ENCODE measurements at places on chromosomes 12 and 14. TPM values are rescaled to one million over a fixed set of nuclear protein-coding genes. Genes with fewer than 3 reads are reported as not detected.

Gene SPIC
- not detected for total RNA-seq

Gene CLEC9A
- total RNA-seq, result not detected

Gene LBHD2
- not detected for total RNA-seq

Gene DLK1
- not detected for total RNA-seq

Gene NGB
- total RNA-seq, result not detected

Gene LAG3
- total RNA-seq, result 0.26 TPM

Gene DPY19L2
- 4.4 TPM for total RNA-seq

Gene LUM
- 217 TPM for total RNA-seq

Gene RTN1
- 0.17 TPM for total RNA-seq

Gene FAM222A
- total RNA-seq, result under 0.01 TPM

Gene P2RX2
- not detected for total RNA-seq

Gene MMP17
- 10.8 TPM for total RNA-seq

Gene ZDHHC22
- not detected for total RNA-seq

Gene LRRK2
- total RNA-seq, result 10.8 TPM

Gene SDSL
- 12.4 TPM for total RNA-seq

DNA sequence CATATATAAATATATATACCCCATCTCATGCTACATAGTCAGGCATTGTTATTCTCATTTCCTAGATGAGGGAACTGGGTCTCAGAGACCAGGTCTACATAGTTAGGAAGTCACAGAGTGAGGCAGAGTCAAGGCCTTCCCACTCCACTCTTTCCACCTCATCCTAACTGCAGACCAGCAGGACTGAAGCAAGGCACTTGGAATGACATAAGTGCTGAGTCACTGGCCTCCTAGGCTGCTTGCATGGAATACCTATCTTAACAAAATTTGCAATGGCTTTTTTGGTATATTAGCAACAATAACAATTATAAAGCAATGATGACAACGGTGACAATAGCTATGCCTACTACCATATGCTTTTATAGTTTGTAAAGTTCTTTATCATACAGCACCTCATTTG, 5.4 kb upstream of the ANO4 start:
- H3K36me3 ChIP-seq, result no peaks in the 10 kb centered on the region
- H3K27me3 ChIP-seq, result no peaks in the 10 kb centered on the region
- H3K27ac ChIP-seq, result no peak overlapping the region
- no peak overlapping the region for H3K4me3 ChIP-seq
- peak; percentile 17 for DNase-seq
- H3K4me1 ChIP-seq, result no peaks in the 10 kb centered on the region

DNA sequence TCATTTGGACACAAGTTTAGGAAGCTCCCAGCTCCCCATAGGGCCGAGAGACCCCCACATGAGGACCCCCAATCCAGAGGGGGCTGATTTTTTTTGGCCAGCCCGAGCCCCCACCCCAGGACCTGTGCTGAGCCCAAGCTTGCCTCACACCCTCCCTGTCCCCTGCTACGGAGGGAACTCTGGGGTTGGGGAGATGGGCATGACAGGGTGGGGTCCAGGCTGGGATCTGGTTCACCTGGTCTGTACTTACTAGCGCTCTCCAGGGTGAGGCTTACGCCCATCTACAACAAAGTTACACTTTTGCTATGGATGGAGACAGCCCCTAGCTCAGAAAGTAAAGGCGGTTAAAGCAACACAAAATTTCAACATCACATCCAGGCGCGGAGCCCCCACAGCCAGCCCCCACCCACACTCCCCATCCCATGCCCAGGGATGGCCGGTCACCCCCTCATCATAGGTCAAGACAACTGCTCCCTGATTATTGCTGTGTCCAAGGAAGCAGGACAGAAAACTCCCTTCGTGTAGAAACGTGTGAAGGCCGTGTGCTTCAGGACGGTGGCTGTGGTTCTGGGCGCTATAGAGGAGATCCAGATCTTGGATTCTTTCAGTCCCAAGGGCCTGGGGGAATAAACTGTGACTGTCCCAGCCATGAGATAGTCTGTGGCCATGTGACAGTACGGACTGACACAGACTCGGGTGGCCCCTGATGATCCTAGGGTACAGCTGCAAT, 10.7 kb downstream of the SLC25A29 start:
- no peak for DNase-seq
- H3K27ac ChIP-seq, result no peak overlapping the region

- DNase-seq, result no peak
- peaks cover 4% of the 10 kb centered on the region for H3K4me1 ChIP-seq
- H3K4me3 ChIP-seq, result no peak overlapping the region
Observed at GRCh38 chr12:19432309-19433170, 6.8 kb upstream of the AEBP2 start.

DNA sequence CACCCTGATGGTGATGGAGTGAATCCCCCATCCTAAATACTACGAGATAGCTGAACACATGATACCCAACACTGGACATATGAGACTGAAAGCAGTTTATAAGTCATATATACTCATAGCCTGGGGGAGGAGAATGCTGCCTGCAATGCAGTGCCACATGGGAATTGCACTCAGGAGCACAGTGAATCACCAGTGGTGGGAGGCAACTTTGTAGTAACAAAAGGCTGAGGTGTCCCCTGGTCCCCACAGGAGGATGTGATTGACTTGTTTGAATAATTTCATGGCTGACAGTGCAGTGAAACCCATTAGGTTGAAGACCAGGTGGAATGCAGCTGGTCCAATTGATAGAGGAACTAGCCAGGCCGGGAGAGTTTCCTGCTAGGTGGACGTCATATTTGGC, 20.2 kb downstream of the CCDC38 start:
- no peak for DNase-seq
- H3K4me1 ChIP-seq, result no peaks in the 10 kb centered on the region
- no peaks in the 10 kb centered on the region for H3K36me3 ChIP-seq
- no peak overlapping the region for H3K27ac ChIP-seq
- H3K4me3 ChIP-seq, result no peak overlapping the region
- no peaks in the 10 kb centered on the region for H3K27me3 ChIP-seq

GRCh38 chr14:51071857-51072256, 23.0 kb downstream of the TRIM9 start:
- no peak overlapping the region for H3K4me3 ChIP-seq
- H3K27me3 ChIP-seq, result peaks cover 7% of the 10 kb centered on the region
- DNase-seq, result no peak
- H3K27ac ChIP-seq, result no peak overlapping the region
- no peaks in the 10 kb centered on the region for H3K4me1 ChIP-seq
- no peaks in the 10 kb centered on the region for H3K36me3 ChIP-seq

- H3K27me3 ChIP-seq, result no peaks in the 10 kb centered on the region
- H3K36me3 ChIP-seq, result no peaks in the 10 kb centered on the region
- peaks cover 11% of the 10 kb centered on the region for H3K4me1 ChIP-seq
- no peak overlapping the region for H3K4me3 ChIP-seq
- peak; percentile 87 for DNase-seq
- H3K27ac ChIP-seq, result no peak overlapping the region
Observed at GRCh38 chr12:6370994-6371754, 4.2 kb downstream of the SCNN1A start.

GRCh38 chr14:36505181-36505815, 14.7 kb downstream of the NKX2-1 start:
- H3K27me3 ChIP-seq, result peaks cover 59% of the 10 kb centered on the region
- H3K27ac ChIP-seq, result no peak overlapping the region
- H3K36me3 ChIP-seq, result no peaks in the 10 kb centered on the region
- no peak overlapping the region for H3K4me3 ChIP-seq

- no peaks in the 10 kb centered on the region for H3K36me3 ChIP-seq
- no peaks in the 10 kb centered on the region for H3K4me1 ChIP-seq
- no peaks in the 10 kb centered on the region for H3K27me3 ChIP-seq
- no peak overlapping the region for H3K4me3 ChIP-seq
- no peak overlapping the region for H3K27ac ChIP-seq
Observed at GRCh38 chr12:84157170-84157569, 755.4 kb downstream of the SLC6A15 start.

GRCh38 chr12:95877622-95878021, 18.9 kb downstream of the SNRPF start:
- H3K36me3 ChIP-seq, result no peaks in the 10 kb centered on the region
- no peak overlapping the region for H3K27ac ChIP-seq
- no peaks in the 10 kb centered on the region for H3K27me3 ChIP-seq

DNA sequence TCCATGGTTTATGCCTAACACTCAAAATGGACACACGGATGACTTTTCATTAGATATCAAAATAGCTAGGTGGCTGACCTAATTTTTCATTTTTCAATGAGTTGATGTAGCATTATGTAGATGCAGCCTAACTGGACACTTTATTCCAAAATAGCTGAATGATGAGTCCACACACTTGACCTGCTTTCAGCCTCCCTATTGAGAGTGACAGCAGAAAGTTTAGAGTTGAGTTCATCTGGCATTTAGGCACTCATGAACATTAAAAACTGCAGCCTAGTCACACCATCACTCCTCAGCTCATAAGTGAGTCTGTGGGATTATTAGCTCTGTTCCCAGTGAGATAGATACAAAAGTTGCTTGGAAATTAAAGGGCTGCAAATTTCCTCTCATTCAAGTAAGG, 307.3 kb upstream of the PRKD1 start:
- H3K27me3 ChIP-seq, result no peaks in the 10 kb centered on the region
- no peaks in the 10 kb centered on the region for H3K36me3 ChIP-seq
- no peak for DNase-seq
- H3K4me1 ChIP-seq, result no peaks in the 10 kb centered on the region
- H3K4me3 ChIP-seq, result no peak overlapping the region

DNA sequence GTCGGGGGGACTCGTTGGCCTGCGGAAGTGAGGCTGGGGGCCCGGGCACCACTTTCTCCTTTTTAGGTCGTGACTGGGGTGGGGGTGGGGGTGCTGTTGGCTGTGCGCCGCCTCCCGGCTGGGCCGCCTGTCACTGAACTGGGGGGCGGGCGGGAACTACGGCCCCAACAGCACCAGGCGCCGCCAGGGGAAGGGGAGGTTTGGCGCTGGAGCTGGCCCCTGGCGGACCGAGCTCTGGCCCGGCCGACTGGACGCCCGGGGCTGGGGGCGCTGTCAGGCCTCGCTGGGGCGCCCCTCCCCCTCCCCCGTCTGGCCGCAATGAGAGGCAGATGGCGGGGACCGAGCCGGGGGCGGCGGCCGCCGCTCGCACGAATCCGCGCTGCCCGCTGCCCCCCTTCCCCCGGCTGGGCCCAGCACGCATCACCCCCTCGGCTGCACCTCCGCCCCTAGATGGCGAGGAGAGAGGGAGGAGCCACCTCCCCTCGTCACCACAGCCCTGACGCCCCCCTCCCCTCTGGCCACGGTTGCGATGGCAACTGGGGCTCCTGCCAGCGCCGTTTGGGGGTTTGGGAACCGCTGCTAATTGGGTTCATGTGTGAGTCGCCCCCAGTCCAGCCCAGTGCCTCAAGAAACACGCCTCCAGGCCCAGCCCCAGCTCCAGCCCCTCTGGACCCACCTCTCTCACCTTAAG, 723 bp downstream of the NFATC4 start:
- H3K4me3 ChIP-seq, result peak overlapping the region; percentile 79
- no peaks in the 10 kb centered on the region for H3K27me3 ChIP-seq
- H3K27ac ChIP-seq, result peak overlapping the region; percentile 92
- peaks cover 31% of the 10 kb centered on the region for H3K4me1 ChIP-seq

- DNase-seq, result peak; percentile 43
- H3K4me3 ChIP-seq, result no peak overlapping the region
- no peaks in the 10 kb centered on the region for H3K36me3 ChIP-seq
Observed at GRCh38 chr12:14273913-14274311, 91.6 kb upstream of the ATF7IP start.

GRCh38 chr12:116797885-116798284, 59.8 kb downstream of the RNFT2 start:
- H3K4me1 ChIP-seq, result no peaks in the 10 kb centered on the region
- no peak overlapping the region for H3K27ac ChIP-seq
- no peak for DNase-seq
- H3K27me3 ChIP-seq, result no peaks in the 10 kb centered on the region

DNA sequence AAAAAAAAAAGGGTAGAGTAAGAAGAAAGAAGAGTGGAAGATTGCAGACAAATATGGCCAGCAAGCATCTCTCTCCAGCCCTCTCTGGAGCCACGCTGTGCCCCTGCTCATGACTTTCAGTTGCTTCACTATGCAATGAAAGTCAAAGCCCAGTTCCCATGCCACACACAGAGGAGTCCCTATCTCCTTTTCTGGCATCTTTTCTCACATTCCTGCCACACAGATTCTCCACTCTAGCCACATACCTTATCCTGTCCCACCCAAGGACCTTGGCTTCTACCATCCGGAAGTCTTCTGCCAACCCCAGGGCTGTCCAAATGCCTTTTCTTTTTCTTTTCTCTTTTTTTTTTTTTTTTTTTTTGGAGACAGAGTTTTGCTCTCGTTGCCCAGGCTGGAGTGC, 39.3 kb upstream of the CAPRIN2 start:
- peaks cover 4% of the 10 kb centered on the region for H3K4me1 ChIP-seq
- H3K4me3 ChIP-seq, result no peak overlapping the region
- H3K27me3 ChIP-seq, result no peaks in the 10 kb centered on the region
- H3K36me3 ChIP-seq, result no peaks in the 10 kb centered on the region
- DNase-seq, result no peak

GRCh38 chr14:101665478-101666078, 95.9 kb upstream of the PPP2R5C start:
- H3K4me3 ChIP-seq, result no peak overlapping the region
- no peaks in the 10 kb centered on the region for H3K36me3 ChIP-seq
- no peak overlapping the region for H3K27ac ChIP-seq
- peaks cover 3% of the 10 kb centered on the region for H3K27me3 ChIP-seq
- H3K4me1 ChIP-seq, result no peaks in the 10 kb centered on the region

DNA sequence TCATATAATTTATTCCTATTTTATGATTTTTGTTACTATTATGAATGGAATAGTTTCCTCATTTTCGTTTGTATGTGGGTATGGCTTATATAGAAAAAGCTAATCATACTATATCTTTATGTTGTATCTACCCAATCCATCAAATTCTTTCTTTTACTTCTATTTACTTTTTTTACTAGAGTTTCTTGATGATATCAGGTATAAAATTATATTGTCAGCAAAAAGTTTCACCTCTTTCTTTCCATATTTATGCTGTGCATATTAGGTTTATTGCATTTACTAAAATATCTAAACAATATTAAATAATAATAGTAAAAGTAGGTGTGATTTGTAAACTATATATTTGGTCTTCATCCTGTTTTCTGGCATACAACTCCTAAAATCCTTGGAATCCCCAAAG, 146.7 kb upstream of the PLXNC1 start:
- H3K27me3 ChIP-seq, result no peaks in the 10 kb centered on the region
- H3K4me3 ChIP-seq, result no peak overlapping the region
- H3K27ac ChIP-seq, result no peak overlapping the region
- no peaks in the 10 kb centered on the region for H3K36me3 ChIP-seq

GRCh38 chr12:32395026-32395425, 4.3 kb upstream of the FGD4 start:
- H3K4me3 ChIP-seq, result no peak overlapping the region
- peaks cover 3% of the 10 kb centered on the region for H3K27me3 ChIP-seq
- no peaks in the 10 kb centered on the region for H3K36me3 ChIP-seq

- H3K4me3 ChIP-seq, result peak overlapping the region; percentile 88
- H3K36me3 ChIP-seq, result no peaks in the 10 kb centered on the region
- peak; percentile 73 for DNase-seq
Observed at GRCh38 chr14:20609215-20610001, 18.2 kb upstream of the RNASE12 start.

- no peaks in the 10 kb centered on the region for H3K36me3 ChIP-seq
- H3K27ac ChIP-seq, result no peak overlapping the region
- no peaks in the 10 kb centered on the region for H3K27me3 ChIP-seq
- no peak overlapping the region for H3K4me3 ChIP-seq
- no peak for DNase-seq
Observed at GRCh38 chr12:27210187-27210586, 33.9 kb upstream of the STK38L start.

- peaks cover 13% of the 10 kb centered on the region for H3K4me1 ChIP-seq
- H3K36me3 ChIP-seq, result no peaks in the 10 kb centered on the region
- H3K4me3 ChIP-seq, result peak overlapping the region; percentile 3
- no peak overlapping the region for H3K27ac ChIP-seq
- peak; percentile 46 for DNase-seq
Observed at GRCh38 chr14:64703395-64704142, 655 bp upstream of the PLEKHG3 start.

Measured in fibroblast of lung (primary cell).